ENCODE measurements at places on chromosomes 1 and 21.

DNA sequence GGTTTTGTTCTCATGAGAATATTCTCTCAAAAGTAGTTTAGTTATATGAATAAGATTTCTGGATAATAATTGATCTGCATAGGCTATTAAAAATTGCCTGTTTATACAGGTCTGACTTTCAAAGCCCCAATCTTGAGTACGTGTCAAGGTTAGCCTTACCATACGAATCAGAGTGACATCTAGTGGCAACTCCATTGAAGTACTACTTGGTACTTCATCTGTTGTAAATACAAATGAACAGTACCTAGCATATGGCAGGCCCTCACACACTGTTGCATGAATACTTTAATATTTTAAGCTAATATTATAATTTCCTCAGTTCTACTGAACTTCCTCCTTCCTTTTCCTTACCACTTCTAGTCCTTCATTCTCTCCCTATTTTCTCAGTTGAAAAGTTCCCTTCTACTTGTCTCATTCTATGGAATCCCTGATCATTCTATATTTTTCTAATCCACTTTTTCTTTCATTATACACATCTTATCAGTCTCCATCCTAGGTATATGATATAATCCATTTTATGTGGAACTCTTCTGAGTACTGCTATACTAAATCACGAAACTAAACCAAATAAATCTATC is 101.2 kb downstream of the AKT3 start:
- peak; percentile 60 for DNase-seq

DNA sequence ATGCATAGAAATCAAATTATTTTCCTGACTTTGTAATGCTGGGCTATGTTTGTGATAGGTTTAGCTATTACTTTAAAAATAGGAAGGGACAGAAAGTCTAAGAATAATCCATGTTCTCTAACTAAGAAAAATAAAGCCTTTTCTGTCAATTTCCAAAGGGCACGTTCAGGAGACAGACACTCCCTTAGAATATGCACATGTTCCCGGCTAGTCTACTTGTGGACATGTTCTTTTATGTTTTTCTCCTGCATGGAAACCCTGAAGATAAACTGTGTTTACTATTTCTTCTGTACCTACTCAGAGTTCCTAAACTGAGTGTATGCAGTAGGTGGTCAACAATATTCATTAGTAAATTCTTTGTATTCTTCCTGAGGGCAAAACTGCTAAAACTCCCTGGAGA is 12.5 kb downstream of the PSMB4 start:
- DNase-seq = no peak

DNA sequence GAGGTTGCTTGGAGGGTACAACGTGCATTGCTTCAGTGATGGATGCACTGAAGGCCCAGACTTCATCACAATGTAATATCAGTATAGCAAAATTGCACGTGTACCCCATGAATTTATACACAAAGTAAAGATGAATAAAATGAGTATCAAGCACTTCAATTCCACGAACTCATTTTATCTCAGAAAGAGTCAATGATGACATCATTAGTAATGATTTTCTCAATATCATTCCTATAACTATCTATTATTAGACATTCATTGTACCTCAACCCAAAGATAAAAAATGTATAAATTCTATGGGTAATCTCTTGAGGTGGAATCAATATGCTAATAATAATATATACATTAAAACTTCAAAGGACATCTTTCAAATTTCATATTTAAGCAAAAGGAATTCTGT is 208.4 kb downstream of the COL11A1 start:
- no peak for DNase-seq

DNA sequence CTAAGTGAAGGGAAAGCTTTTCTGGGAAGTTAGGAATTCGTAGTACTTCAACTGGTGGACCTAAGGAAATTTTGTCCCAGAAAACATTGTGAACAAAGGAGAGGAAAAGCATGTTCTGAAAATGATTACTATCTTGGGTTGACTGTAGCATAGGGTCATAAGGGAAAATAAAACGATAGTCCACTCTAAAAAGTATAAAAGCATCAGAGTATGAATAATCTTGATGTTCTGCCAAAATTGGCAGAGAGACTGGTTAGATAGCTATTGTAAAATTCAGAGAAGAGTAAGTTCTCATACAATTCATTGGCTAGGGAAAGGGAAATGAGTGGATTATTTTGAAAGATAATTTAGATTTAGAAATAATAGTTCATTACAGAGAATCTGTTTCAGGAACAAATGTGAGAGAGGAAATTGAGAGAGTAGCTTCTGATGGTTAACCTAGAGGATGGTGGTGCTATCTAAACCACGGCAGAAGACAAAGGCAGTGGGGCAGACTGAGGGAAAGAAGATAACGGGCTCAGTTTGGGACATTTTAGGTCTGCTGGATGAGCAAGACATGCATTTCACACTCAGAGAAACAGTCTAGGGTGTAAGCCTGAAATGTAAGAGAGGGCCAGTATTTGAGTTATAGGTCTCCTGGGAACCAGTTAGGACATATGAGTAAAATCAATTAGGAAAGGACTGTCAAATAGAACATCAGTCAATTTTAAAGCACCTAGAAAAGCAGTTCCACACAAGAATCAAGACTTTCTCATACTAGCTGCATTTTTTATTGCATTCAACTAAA is 799.3 kb upstream of the CXADR start:
- DNase-seq = no peak

DNA sequence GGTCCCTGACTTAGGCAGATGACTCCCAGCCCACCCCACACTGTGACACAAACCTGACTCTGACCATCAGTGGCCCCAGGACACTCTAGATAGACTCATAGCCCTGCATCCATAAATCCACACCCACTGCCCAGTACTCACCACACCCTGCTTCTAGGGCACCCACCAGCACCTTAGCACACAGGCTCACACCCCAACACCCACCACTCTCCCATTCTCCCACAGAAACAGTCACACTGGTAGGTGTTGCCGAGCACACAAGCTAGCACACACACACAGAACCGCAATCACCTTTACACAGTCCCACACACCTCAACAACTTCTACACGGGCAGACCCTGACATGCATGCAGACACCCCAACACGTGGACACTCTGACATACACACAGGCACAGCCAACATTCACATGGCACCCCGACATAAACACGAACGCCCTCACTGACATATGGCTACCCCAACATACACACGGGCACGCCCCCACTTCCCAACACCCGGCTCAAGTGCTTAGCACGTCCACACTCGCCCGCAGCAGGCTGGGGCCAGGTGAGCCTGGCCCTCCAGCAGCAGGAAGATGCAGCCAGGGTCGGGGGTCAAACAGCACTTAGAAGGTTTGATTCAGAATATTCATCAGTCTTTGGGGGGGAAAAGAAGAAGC is 105.5 kb upstream of the TARDBP start:
- DNase-seq = no peak

DNA sequence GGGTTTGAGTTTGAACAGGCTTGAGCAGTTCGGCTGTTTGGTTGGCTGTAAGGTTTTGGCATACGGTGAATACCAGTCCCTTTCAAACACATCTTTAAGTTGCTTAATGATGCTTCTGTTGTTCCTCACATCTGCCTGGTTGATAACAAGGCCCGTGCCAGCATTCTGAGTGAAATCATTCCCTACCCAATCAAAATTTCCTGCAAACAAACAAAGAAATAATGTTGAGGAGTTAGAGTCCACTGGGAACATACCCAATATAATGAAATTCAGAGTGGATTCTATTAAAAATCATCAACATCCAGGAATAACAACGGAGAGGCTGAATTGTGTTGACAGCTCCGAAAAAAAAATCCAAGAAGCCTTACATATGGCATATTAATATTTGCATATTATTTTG is 91.0 kb upstream of the MAP1LC3C start:
- no peak for DNase-seq

GRCh38 chr1:91374086-91374485 is 30.6 kb downstream of the HFM1 start:
- no peak for DNase-seq

DNA sequence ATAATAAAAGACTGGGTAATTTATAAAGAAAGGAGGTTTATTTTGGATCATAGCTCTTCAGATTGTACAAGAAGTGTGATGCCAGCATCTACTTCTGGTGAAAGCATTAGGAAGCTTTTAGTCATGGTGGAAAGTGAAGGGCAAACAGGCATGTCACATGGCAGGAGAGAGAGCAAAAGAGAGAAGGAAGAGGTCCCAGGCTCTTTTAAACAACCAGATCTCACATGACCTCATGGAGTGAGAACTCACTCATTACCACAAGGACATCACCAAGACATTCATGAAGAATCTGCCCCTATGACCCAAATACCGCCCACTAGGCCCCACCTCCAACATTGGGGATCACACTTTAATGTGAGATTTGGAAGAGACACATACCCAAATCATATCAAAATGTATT is 10.0 kb downstream of the RPTN start:
- DNase-seq = no peak

DNA sequence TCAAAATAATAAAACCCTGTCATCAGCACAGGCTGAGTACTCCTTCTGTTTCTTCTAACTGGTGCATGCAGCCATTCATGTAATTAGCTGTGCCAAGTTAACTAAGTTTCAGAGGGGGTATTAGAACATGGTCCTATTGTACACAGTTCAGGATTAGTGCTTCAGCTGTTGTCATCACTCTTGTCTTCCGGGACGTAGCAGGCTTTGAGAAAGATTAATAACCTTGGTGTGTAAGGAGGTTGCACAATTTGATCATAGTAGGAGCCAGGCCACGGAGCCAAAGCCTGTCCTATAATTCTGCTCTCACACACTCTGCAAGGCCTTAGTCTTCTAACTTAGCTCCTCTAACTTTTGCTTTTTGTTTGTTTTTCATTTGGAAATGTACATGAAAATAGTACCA is 44.7 kb downstream of the PTGFRN start:
- DNase-seq = no peak

DNA sequence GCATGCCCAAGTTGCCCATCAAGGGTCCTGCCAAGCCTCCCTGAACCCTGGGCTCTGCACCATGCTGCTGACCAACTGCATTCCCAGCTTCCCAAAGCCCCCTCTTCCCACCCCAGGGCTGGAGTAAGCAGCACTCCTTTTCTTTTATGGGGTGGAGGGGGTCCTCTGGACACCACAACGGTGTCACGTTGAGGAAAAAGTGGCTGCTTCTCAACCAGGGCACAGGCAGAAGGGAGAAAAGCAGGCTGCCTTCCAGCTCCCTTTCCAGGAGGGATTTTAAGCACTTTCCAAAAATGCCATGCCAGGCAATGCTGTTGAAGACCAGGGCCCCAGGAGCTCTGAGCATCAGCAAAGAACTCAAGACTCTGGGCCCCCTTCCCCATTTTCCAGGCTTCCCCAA is 691 bp downstream of the RIMS3 start:
- no peak for DNase-seq

DNA sequence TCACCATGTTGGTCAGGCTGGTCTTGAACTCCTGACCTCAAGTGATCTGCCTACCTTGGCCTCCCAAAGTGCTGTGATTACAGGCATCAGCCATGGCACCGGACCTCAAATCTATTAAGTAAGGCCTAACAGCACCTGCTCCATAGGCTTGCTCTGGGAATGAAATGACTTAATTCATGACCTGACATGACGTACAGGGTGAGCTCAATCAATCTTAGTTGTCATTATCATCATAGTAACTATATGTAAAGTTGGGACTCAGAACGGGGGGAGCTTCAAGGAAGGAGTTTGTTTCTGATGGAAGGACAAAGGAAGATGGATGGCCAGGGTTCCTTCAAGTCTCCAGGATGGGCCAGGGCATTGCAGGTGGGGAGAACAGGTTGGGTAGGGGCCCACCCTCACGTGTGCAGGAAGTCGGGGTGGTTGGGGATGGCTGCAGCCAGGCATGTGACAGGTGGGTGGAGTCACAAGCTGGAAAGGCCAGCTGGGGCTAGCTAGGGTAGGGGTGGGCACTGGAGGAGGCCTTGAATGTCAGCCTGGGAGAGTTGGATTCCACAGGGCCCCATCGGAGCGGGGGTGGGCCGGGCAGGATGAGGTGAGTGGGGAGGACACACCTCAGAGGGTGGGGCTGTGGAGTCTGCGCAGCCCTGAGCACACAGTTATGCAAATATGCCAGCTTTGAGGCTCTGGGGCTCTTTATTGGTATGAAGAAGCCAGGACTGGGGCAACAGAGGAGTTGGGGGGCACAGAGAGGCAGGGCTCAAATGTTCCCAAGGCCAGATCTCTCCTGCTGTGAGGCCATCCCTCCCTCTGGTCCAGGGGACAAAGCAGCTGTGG is 9.6 kb downstream of the TRIM62 start:
- no peak for DNase-seq
